ENCODE measurements at places on chromosomes 6 and 20.

- no peak for DNase-seq
Measured at GRCh38 chr6:151958332-151958731, 150.8 kb downstream of the ESR1 start.

DNA sequence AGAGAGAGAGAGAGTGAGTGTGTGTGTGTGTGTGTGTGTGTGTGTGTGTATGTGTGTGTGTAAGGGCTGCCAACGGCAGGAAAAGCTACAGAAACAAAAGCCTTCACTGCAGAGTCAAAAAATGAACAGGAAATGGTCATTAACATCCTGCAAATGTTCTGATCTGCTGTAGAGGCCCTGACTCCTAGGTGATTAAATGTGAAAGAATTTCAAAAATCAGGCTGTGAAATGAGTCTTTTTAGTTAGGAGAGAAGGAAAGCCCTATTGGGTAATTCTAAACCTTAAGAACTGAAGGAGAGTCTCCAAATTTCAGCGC lies 166.5 kb upstream of the MYLIP start:
- no peak for DNase-seq

DNA sequence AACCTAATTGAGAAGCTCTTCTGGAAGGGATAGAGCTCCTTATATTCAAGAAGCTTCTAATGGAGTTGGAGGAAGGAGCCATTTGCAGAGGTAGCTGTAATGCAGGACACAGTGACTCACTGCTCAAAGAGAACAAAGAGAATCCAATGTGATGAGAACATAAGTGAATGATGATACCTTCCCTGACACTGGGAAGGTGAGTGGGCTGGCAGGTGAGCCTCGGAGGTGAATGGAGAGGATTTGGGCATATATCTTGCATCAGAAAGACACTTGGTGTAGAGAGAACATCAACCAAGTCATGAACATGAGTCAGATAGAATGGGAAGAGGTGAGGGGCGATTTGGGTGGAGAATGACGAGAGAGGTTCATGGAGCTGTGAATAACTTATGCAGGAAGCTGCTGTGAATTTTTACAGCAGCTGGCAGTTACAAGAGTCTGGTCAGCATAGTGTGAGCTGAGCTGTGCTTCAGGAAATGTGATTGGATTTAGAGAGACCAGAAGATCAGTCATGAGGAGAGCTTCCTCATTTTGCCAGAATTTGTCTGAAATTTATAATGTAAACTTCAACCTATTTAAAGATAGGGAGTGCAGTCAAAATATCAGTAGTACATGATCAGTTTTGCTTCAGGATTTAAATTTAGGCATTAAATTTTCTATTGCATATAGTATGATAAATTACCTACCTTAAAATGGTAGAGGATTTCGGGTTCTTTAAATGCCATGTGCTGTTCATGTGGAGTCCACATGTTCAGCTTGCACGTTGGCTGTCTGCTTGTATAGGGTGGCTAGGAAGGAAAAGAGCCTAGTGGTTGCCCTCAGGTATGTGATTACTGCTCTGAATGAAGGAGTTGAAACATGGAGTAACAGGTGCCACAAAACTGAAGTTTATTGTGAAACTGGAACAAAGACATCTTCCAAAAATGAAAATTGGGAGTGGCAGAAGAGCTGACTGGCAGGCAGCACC lies 59.2 kb upstream of the KIF25 start:
- no peak for DNase-seq

- DNase-seq = no peak
Measured at GRCh38 chr6:112576423-112576822, 229.3 kb downstream of the RFPL4B start.

- no peak for DNase-seq
Measured at GRCh38 chr6:136326038-136326553, 36.5 kb upstream of the BCLAF1 start.

DNA sequence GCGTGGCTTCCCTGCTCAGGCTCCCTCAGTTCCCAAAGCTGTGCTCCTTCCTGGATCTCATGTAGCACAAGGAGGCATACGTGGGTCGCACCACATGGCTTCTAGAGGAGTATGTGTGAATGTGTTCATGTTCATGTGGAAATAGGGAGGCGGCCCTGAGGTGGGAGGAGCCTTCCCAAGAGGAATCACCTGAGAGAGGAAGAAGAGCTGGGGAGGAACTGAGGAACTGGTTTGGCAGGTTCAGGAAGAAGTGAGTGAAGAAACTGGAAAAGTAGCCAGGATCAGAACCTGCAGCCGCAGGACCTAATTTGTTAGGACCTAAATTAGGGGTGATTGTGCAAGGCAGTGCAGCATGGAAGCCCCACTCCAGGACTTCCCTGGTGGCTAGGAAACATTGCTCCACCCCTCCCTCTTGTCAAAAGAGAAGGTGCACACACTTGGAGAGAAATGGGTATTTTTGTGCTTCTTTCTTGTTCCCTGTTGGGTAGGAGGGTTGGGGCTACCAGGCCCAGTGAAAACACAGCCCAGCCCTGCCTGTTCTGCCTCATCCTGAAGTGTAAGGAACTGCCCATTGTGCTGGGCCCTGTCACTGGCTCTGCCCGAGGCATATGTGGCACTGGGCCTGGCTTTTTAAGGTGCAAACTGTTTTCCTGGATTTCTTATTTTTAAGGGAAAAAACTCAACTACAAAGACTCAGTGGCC lies 20.7 kb downstream of the SYNJ2 start:
- no peak for DNase-seq

DNA sequence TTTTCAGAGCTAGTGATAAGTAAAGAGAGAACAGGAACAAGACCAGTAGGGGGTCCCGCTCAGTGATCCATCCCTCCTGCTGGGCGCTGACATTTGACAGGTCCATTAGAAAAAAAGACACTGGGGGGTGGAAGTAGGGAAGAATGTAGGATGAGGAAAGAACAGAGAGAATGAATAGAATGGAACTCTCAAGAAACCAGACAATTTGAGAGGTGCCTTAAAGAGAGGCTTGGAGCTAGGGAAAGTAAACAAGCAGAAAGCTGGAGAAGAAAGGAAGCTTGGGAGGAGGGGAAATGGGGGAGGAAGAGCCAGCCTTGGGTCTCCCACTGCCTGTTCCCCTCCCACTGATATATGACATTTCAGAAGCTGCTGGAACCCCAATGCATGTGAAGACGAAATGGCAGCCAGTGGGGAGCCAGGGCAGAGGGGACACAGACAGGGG lies 8.4 kb downstream of the GABBR1 start:
- no peak for DNase-seq

GRCh38 chr20:23340524-23340923 lies 10.1 kb upstream of the NXT1 start:
- peak; percentile 34 for DNase-seq

DNA sequence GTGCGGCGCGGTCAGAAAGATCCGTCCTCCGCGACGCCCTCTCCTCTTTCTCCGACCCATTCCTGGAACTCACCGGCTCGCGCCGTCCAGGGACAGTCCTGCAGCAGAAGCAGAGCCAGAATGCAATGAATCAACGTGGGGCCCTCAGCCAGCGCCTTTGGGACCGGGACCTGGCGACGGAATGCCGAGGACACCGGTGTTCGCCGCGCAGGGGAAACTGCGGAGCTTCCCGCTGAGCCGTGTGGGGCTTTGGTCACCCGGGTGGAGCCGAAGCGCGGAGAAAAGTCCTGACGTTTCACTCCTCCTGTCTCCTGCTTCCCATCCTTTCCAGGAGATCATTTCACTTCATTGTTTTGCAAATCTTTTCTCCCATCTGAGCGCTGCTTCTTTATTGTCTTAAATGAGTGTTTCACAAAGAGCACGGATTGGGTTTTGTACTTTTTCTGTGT lies 26.5 kb downstream of the ULBP1 start:
- DNase-seq = no peak

GRCh38 chr6:144931172-144932035 lies 646.3 kb downstream of the UTRN start:
- peak; percentile 33 for DNase-seq

- DNase-seq = no peak
Measured at GRCh38 chr6:147891671-147892070, 383.2 kb downstream of the SAMD5 start.

DNA sequence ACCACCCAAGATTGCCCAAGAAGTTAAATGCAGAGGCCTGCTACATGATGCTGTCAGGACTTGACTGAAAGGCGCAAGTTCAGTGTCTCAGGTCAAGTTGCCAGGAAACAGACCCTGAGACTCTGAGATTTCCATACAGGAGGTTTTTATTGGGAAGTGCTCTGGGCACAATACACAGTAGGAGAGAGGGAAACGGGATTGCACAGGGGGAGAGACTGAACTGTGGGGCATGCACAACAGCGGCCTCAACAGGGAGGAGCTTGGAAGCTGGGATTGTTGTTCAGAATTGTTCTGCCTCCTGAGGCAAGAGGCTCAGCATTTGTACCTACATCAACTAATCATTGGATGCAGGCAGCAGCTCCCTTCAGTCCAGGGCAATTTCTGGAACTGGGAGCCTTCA lies 6.7 kb downstream of the STX11 start:
- DNase-seq = no peak

DNA sequence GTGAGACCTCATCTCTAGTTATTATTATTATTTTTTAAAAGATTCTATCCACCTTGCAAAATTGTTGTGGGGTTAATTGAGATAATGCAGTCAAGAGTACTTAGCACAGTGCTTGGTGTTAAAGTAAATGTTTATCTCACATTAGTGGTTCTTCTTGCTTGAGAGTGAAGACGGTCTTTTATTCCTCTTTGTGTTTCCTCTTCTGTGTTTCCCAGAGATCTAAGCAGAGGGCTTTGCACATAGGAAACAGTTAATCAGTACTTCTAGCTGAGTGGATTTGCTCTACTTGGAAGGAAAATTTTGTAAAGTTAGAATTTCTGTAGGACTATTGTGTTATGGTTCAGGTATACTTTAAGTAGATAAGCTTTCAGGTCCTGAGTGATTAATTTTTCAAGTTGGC lies 3.5 kb downstream of the ARMC2 start:
- DNase-seq = no peak

DNA sequence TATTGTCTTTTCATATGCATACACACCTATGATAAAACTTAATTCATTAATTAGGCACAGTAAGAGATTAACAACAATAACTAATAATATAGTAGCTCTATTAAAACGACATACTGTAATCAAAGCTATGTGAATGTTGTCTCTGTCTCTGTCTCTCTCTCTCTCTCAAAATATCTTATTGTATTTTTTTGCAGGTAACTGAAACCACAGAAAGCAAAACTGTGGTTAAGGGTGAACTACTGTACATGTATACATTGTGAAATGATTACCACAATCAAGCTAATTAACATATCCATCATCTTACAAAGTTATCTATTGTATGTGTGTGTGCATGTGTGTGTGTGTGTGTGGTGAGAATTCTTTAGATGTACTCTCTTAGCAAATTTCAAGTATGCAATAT lies 242.0 kb upstream of the RSPO3 start:
- no peak for DNase-seq

DNA sequence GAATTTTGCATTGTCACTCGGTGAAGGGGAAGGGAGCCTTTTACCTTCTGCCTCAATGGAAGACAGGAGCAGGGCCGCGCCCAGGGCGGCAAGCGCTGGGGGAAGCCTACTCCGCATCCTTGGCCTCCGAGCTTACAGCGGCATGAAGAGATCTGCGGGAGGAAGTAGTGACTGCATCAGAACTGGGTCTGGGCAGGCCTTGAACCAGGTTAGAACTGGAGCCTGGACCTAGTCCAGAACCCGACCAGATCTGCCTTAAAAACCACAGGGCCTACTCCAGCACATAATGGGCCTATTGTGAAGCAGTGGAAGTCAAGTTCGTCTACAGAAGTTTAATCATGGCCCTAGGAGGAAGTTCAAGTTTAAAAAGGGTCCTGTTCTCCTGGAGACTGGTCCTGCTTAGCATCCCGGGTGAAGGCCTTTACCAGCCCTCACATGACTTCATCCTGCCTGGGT lies 3.1 kb downstream of the COL12A1 start:
- no peak for DNase-seq

DNA sequence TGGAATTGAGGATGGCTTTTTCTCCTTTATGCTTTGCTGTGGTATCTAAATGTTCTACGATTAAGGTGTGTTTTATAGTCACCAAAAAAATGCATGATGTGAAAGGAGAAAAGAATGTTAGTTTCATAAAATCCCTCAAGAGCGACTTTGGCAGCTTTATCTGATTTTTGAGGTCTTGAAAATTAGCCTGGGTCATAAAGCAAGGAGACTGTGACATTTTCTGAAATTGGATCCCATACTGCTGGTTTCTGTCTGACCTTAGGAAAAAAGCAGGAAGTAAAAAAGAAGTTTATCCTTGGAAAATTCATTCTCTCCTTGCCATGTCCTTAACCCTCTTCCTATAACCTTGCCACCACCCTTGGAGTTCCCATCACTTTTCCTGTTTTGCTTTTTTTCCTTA lies 525.3 kb downstream of the CD83 start:
- no peak for DNase-seq

DNA sequence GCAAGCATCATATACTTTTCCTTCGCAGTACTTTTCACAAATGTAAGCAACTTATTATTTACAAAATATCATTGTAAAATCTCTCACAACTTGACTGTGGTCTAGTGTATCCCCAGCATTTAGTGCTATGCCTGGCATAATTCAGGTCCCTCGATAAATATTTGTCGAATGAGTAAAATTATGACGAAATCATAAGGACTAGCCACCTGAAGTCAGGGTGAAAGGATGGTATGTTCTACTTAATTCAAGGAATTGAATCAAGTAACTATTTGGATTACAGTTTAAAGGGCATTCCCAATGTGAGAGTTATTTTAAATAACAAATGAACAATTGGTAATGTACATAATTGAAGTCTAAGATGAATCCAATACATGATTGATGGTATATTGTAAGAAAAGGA lies 393.0 kb upstream of the SLC35B3 start:
- DNase-seq = no peak

GRCh38 chr20:55232647-55233046 lies 757.3 kb downstream of the DOK5 start:
- no peak for DNase-seq

DNA sequence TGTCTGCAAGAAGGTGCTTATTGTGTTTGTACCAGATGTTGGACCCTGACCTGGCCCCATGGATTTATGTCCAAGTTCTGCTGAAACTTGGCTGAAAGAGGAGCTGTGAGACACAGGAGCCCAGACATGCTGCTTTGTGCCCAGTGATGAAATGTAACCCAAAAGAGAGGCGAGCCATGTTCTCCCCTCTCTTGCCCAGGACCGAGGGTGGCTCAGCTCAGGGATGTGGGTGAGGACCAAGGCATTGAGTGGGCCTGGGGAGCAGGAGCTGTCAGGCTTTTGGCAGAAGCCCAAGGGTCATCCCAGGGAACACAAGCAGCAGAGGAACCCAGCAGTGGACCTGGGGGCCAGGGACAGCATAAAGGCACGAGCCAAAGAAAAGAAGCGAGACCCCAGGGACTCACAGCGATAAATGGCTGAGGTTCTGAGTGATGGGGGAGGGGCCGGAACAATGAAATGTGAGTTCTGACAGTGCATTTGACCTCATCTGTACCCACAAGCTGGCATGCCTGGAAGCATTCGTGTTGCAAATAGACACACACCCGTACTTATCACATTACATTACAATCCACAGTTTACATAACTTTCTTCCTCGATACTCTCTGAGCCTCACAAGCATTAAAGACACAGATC lies 363.4 kb upstream of the JARID2 start:
- no peak for DNase-seq
